AG08395 (cell line): ENCODE measurements at places on chromosomes 2 and 18.

DNA sequence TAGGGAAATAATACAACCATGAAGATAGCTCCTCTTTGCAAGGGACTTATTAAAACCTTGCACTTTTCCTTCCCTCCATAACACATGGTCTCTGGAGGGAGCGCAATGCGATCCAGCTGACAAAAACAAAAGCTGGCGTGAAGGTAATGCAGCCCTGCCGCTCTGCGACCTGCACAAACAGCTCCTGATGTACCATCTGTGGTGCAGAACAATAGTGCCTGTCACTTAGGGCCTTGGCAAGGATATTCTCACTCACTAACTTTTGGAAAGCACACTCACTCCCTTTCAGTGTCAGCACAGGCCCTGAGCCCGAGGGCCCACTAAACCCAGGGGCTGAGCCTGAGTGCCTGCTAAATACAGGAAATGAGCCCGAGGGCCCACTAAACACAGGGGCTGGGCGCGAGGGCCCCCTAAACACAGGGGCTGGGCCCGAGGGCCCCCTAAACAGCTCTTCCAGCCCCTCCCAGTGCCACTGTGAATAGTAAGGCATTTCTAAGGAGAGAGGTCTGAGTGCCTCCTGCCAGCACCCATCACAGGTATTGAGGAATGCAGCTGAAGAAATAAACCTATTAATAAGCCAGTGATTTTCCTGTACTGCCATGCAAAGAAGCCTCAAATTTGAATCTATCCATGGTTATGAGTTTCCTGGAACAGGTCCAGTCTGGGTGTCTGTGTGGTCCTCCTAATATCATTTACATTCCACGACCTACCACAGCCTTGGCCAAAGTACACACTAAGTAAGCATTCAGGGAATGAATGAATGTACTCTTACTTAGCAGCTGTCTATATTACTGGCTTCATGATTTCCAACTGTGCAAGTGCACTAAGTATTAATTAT lies 9.3 kb downstream of the L3MBTL4 start:
- no peak for DNase-seq

GRCh38 chr2:179274749-179275148 lies 10.1 kb upstream of the SESTD1 start:
- no peak for DNase-seq

DNA sequence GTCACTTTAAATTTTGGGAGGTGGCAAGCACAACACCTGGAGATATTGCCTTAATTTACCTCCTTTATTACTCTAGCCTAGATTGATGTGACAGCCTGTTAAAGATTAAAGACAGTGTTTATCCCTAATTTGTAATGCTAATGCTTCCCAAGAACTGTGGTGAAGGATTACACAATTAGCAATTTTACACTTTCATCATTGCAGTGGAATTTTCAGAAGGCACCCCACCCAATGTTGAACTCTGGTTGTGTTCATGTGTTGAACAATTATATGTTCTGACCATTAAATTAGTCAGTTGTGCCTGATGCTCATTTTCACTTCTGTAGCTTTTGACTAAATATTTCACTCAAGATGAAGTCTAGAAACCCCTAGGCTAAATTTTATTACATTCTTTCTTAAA lies 317.1 kb upstream of the CWC22 start:
- DNase-seq: no peak

DNA sequence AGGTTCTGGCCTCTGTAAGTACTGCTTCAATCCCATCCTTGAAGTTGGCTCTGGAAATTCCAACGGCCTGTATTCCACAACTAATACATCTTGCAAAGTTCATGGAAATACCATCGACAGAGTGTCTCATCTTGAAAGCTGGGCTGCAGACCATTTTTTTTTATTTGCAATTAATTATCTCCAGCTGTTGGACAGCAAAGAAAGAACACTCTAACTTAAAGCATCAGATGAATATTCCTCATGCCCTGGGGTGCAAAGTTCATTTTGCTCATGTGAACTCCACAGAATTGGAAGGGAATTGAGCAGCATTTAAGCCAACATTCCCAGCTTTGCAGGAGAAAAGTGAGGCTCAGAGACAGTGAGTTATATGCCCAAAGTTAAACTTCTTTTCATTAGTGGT lies 96.5 kb upstream of the PIEZO2 start:
- DNase-seq: peak; percentile 47

- peak; percentile 68 for DNase-seq
These were observed 247.7 kb upstream of the CCDC68 start for GRCh38 chr18:55206927-55207326.

- no peak for DNase-seq
These were observed 22.3 kb downstream of the INPP1 start for GRCh38 chr2:190365499-190366204.

DNA sequence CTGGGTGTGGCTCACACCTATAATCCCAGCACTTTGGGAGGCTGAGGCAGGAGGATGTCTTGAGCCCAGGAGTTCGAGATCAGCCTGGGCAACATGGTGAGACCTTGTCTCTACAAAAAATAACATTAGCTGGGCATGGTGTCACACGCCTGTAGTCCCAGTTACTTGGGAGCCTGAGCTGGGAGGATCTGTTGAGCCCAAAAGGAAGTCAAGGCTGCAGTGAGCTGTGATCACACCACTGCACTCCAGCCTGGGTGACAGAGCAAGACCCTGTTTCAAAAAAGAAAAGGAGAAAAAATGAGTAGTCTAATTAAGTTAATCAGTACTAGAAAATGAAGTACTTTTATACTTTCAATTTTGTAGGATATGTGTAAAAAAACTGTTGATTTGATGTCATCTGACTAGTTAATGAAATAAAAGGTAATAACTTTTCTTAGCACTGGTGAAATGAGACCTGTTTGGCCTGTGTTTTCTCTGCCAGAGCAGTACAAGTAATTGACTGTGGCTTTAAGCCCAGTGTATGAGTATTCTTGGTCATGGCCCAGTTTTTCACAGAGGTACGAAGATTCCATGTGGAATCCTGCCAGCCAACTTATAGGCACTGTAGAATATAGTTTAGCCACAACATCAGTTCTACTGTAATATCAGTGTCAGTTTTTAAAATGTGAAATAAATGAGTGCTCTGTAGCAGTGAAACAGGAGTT lies 35.8 kb downstream of the MFSD6 start:
- DNase-seq: peak; percentile 8

DNA sequence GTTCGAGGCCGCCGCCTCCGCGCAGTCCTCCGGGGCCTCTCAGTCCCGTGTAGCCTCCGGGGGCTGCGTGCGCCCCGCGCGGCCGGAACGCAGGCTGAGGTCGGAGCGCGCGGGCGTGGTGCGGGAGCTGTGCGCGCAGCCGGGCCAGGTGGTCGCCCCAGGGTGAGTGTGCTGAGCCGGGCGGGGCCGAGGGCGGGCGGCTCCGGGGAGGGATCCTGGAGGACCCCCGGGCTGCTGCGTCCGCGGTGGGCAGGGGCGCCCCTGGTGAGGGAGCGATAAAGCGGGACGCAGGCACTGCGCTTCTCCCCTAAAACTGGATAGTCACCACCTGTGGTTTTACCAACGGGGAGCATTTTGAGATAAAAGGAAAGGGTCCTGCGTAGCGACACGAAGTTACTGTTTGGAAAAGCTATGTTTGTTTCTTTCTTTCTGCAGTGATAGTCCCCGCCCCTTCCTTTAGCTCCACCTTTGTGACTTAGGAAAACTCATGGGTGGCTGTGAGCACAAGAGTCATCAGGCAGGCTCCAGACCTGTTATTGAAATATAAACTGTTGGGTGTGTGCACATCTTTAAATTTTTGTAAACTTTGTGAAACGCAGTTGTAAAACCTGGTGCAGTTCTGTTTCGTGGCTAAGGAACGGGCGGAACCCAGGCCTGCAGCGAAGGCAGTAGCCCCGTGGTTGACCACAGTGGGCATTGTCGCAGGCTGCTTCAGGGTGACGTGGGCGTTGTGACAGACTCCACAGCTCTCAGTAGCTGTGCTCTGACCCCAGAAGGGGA lies 687 bp downstream of the CTDP1 start:
- DNase-seq: peak; percentile 65

- DNase-seq: peak; percentile 19
These were observed 108.3 kb upstream of the NRP2 start for GRCh38 chr2:205574001-205574400.

- no peak for DNase-seq
These were observed 396.3 kb upstream of the CHST9 start for GRCh38 chr18:27581296-27581904.

GRCh38 chr2:148926981-148927401 lies 52.0 kb downstream of the KIF5C start:
- DNase-seq: no peak

DNA sequence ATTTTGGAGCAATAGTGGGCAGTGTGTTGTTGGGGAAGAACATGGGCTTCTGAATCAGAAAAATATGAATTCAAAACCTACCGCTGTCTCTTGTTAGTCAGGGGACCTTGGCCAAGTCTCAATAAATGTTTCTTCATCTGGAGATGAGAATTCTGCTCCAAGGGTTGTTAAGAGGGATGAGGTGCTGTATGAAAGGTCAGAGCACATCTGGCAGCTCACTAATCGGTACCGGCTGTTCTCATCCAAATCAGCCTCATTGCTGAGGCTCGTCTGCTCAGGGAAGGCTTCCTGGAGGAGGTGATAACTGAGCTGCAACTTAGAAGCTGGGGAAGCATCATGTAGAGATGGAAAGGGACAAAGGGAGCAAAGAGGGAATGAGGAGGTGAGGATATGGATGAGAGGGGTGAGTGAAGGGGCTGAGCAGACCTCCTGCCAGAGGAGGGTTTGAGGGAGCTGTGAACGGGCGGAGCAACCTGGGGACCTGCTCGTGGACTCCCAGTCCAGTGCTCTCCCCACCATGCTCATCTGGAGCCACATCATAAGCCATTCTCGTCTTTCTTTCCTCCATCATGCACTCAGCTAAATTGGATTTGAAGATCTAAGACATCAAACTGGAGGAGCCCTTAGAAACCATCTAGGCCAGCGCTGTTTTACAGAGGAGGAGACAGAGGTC lies 47.4 kb downstream of the GREB1 start:
- DNase-seq: no peak

- no peak for DNase-seq
These were observed 8.2 kb upstream of the GBX2 start for GRCh38 chr2:236176417-236176816.

- peak; percentile 71 for DNase-seq
These were observed 77.2 kb upstream of the NFU1 start for GRCh38 chr2:69514406-69514805.

DNA sequence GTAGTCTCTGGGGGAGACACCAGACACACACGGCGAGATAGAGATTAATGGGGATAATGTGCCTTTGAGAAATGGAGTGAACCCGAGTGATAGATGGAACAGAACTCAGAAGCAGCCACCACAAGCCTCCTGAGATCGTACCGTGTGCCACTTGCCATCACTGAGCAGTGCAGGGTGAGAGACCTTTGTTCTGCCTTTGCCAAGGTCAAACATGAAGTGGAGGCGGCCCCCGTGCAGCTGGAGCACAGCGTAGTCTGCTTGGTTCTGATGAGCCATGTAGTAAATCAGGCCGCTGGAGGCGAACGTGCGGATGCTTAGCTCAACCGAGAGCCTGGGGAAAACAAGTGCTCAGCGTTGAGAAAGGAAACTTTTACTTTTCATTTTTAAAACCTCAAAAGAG lies 167.0 kb downstream of the LAMA1 start:
- DNase-seq: no peak

DNA sequence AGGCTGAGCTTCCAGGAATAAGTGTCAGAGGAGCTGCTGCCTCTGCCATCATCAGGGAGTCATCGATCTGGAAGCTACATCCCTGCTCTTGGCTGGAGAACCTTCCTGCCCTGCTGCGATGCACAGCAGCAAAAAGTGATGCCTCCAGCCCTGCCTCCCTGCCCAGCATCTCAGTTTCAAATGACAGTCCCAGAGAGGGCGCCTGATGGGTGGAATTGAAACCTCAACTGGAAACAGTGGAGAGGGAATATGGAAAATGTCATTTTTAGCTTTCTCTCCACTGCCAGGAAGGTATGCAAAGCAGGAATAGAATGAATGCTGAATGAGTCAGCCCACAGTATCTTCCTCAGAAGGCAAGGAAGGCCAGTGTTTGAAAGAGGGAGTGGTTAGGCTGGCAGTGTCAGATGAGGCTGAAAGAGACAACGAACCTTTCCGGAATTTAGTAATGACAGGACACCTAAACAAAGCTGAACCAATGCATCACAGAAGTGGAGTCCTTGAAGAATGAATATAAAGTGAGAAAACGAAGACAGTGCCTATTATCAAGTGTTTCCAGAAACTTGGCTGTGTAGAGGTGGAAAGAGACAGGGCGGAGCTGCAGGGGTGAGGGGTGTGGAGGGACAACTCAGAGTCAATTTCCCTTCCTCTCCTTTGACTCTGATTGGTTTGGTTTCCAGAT lies 153.9 kb upstream of the NDUFV2 start:
- DNase-seq: peak; percentile 80

DNA sequence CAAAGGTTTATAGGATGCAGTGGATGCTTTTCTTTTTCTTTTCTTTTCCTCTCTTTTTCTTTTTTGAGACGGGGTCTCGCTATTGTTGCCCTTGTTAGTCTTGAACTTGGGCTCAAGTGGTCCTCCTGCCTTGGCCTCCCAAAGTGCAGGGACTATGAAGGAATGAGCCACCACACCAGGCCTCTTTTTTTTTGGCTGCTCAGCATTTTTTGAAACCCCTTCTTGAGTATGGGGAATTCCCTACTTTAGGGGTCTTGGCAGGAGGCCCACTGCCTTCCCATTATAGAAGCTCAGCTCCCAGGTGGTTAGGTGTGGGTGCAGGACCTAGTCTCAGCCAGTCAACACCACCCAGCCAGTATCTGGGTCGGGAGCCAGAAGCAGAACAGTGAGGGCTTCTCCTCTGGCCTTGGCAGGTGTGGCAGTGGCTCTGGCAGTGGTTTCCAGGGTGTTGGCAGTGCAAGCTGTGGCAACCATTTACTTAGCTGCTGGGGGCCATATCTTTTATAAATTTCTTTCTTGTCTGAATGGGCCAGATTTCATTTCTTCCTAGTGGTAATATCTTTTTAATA lies 51.4 kb upstream of the ACYP2 start:
- DNase-seq: no peak

GRCh38 chr2:234679741-234680687 lies 183.1 kb upstream of the ARL4C start:
- DNase-seq: peak; percentile 87

GRCh38 chr2:230904856-230905447 lies 20.1 kb downstream of the GPR55 start:
- DNase-seq: no peak

DNA sequence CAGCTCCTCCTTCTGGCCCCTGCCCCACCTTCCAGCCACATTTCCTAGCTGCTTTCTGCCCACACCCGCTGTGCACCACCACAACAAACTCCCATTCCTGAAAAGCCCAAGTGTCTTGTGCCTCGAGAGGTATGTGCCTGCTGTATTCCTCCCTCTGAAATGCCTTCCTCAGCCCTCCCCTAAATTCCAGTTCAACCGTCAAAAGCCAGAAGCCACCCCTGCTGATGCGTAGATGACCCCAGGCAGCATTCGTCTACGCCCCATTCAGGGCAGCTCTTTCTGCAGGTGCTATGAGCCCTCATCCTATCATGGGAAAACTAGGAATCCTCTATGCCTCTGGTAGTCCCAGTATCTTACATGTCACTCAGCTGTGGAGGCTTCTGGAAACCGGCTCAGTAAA lies 71.7 kb downstream of the DNMT3A start:
- no peak for DNase-seq

- no peak for DNase-seq
These were observed 126.8 kb downstream of the PXDN start for GRCh38 chr2:1617425-1618021.
